ENCODE measurements at places on chromosomes 4 and X.
A peak's percentile ranks its signal among the peaks of the same experiment; 100 is the strongest.

GRCh38 chr4:25865586-25865985 lies 2.8 kb upstream of the SEL1L3 start:
- no peak for DNase-seq

DNA sequence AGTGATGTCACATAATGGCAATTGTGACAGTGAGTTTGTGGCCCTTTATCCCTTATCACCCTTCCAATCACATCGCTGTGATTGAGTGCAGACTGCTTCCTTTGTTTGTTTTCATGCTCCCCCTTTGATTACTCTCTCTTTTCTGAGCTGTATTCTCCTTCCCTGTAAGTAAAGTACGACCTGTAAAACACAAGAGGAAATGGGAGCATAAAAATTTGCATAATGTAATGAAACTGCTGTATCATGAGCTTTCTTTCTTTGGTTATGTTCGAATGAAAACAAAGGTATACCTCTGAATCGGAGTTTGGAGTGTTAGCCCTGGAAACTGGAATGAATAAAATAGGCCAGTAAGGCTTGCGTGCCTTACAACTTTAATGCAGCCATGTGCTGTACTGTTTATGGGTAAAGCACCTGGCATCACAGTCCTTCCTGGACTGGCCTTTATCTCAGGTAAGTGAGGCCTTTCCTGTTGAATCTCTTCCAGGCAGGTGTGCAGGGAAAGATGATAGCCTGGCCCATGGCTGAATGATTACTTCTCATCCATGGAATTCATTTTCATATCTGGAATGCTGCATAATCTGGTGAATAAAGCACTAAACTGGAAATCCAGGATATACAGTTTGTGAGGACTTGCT lies 26.6 kb upstream of the HS3ST1 start:
- no peak for DNase-seq

- DNase-seq: peak; percentile 75
Observed at GRCh38 chr4:3346146-3346545, 53.3 kb downstream of the RGS12 start.

DNA sequence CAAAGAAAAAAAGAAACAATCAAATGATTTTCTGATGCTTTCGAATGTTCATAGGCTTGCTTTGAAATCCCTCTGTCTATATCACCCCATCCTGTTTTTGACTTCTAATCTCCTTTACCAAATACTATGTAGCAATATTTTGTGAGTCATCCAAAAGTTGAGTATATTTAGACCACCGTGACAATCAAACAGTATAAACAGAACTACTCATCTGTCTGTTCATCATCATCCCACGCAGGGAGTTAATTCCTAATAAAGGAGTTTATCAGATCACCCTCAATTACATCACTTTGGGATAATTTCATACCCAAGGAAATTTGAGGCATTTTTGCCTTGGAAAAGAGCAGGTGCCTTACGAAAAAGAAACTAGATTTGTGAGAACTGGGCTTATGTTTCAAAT lies 212.9 kb downstream of the CBR4 start:
- DNase-seq: no peak

- DNase-seq: no peak
Observed at GRCh38 chr4:159669094-159669493, 566.2 kb downstream of the RAPGEF2 start.

- no peak for DNase-seq
Observed at GRCh38 chr4:74023709-74024108, 14.8 kb downstream of the CXCL3 start.

DNA sequence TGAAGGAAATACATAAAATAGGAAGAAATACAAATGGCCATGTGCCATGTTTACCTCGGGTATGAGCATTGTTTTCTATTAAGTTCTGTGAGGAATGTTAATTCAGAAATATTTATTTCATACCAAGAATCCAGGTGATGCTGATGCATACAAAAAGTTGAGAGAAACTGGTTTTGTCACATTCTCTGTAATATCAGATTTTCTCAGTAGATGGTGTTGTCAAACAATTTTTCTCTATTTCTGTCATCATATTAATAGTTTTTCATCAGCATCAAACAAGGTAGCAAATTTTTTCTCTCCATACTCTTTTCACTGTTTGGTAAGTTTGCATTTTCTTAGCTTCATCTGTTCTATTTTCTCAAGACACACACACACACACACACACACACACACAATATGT lies 179.8 kb downstream of the KLHL4 start:
- no peak for DNase-seq

- peak; percentile 71 for DNase-seq
Observed at GRCh38 chrX:40644821-40645358, 2.5 kb downstream of the CXorf38 start.

DNA sequence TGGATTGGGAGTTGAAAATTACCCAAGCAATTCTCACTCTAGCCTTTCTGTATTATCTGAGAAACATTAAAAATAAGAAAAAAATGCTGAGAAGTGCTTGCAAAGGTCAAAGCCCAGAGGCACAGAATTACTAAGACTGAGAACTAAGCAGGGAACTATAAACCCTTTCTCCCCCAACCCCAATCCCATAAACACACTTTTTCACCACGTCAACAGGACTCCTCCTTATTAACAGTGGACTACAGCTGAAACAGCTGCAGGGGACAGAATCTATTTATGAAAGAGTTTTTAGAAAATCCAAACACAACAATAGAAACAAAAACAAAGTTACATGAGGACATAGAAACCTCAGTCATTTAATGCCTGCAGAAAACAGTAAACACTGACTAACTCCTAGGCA lies 984.1 kb downstream of the TRAM1L1 start:
- DNase-seq: no peak

DNA sequence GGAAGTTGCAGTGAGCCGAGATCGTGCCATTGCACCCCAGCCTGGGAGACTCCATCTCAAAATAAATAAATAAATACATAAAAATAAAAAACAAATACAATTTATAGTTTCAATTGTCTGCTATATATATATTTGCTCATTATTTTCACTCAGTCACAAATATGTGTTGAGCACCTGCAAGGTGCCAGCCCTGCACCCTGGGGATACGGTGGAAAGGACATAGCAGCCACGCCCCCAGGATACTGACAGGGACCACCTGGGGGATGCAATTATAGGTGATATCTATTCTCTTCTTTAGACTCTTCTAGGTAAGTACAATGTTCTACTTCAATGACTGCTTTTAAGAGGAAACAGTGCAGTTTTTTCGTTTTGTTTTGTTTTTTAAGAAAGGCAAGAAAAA lies 85.0 kb downstream of the JAKMIP1 start:
- DNase-seq: no peak

GRCh38 chr4:66906314-66906713 lies 639.0 kb downstream of the CENPC start:
- no peak for DNase-seq

- DNase-seq: no peak
Observed at GRCh38 chr4:73668782-73669201, 48.6 kb upstream of the RASSF6 start.

DNA sequence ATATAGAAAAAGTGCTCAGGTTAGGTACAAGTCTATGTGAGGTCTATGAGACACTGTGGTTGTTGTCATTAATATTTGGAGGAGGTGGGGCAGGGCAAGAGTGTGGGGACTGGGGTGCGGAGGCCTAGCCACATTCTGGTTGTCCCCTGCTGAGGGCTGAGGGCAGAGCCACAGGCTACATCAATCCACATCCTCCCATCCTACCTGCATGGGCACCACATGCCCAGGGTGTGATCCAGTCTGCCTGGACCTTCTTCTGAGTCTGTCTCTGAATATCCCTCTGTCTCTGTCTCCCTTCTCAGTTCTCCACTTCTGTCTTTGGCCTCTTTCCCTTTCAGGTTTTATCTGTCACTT lies 1.2 kb upstream of the GATA1 start:
- no peak for DNase-seq

GRCh38 chr4:88788895-88789294 lies 91.3 kb upstream of the NAP1L5 start:
- DNase-seq: no peak

- no peak for DNase-seq
Observed at GRCh38 chr4:34193451-34194154, 2050.7 kb downstream of the ARAP2 start.

- DNase-seq: no peak
Observed at GRCh38 chr4:37197899-37198298, 46.6 kb upstream of the NWD2 start.

- DNase-seq: no peak
Observed at GRCh38 chr4:43242606-43243005, 350.1 kb downstream of the GRXCR1 start.

DNA sequence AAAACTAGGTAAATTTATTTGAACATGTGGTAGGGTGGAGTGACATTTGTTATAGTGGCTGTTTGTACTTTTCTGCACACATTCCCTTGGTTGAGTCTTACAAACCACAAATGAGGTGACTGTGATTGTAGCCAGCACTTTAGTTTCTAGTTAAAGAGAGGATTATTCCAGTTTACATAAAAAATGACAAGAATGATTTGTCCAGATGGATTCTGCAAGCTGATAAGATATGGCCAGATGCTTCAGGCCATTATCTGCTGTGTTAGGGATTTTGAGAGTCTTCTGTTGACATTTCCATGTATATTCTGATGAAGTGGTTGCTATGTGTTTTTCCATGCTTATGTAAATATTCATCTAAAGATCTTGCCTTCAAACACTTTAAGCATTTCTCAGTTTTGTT lies 31.0 kb upstream of the PDE5A start:
- DNase-seq: no peak

DNA sequence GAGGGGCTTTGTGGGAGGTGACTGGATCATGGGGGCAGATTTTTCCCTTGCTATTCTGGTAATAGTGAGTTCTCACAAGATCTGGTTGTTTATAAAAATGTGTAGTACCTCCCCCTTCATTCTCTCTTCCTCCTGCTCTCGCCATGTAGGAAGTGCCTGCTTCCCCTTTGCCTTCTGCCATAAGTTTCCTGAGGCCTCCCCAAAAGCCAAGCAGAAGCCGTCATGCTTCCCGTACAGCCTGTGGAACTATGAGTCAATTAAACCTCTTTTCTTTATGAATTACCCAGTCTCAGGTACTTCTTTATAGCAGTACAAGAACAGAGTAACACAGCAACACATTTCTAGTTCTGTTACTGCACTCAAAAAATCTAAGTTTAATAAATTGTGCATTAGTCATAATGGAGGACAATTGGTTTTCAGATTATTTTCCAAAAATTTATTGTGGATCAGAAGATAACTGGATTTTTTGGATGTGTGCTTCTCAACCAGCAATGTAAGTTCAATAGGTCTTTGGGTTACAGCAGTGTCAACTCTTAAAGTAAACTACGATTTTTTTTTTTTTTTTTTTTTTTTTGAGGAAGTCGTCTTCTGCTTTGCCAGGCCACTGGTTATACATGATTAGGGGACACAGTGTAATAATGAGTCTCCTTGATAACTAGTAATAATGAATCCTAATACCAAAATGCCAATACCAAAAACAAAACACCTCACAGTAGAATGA lies 69.9 kb downstream of the CHIC2 start:
- DNase-seq: no peak

DNA sequence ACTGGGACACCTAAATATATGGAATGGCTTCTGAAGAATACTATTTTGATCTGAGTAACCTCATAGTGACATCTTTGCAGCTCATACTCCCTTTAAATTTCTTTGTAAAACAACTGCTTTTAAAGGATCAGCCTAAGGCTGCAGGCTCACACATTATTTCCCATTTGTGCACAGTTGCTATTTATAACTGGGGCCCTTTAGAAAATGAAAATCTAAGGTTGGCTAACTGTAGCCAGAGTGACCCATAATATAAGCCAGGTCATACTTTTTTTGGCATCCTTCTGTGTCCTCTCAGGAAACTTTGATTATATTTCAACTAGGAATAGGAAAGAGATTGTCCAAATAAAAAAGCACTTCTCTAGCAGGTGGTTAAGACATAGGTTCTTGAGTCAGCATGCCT lies 123.6 kb upstream of the RASGEF1B start:
- no peak for DNase-seq

- DNase-seq: no peak
Observed at GRCh38 chr4:2306773-2307410, 45.0 kb upstream of the MXD4 start.

DNA sequence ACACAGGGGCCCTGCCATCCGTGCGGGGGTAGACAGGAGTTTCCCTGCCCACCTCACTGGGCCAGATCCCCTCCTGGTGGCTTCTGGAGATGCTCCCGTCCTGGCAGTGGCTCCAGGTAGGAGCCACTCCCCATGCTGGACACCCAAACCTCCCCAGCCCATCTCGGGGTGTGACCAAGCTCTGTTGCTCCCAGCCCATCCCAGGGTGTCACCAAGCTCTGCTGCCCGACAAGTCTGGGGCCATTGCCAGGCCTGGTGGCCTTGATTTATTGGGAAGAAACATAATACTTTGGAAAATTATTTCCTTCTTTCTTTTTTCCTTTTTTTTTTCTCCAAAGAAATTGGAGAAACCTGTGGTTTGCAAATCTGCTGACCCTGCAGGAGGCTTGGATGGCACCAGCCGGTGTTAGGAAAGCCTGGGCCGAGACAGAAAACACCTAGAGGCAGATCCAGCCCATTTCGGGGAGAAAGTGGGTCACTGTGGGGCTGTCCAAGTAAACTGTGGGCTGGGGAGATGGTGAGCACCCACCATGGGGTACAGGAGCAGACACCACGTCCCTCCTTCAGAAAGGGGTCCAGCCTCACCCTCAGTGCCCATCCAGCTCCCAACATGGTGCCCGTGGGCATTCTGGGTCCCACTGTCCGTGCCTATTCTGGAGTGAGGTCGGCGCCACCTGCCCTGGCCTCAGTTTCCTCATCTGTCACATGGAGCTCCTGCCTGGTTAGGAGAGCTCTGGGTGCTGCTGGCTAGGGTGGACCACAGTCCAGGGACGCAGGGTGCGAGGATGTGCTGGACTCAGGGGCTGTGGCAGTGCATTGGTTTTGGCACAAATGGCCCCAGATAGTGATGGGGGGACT lies 59.4 kb upstream of the ADRA2C start:
- no peak for DNase-seq

- DNase-seq: no peak
Observed at GRCh38 chrX:71872542-71873458, 37.8 kb upstream of the NHSL2 start.

DNA sequence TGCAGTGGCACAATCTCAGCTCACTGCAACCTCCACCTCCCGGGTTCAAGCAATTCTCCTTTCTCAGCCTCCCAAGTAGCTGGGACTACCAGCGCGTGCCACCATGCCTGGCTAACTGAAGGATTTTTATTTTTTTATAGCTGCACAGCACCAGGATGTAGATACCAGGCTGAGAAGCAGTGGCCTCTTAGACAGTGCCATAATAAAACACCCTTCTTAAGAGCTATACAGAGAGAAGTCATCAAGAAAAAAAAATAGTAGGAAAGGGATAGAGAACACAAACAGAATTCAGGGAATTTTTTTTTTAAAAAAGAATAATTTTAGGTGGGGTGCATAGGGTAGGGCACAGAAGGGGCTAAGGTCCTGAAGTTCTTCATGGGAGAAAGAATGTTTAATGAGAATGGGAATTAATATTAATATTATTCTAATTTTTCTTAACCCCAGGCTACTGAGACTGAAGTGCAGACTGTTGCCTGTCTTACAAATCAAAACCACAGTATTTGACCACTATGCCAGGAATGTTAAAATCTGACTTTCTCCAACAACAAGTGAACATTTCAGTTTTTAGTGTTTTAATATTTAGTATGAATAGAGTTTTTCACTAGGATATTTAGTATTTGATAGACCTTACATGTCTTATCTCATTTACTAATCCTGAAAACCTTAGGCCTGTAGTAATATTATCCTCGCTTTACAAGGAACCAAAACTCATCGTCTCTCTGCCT lies 146.7 kb downstream of the KCNIP4 start:
- DNase-seq: no peak

GRCh38 chr4:54941994-54942552 lies 183.3 kb downstream of the KDR start:
- peak; percentile 29 for DNase-seq

Data from activated CD4-positive, alpha-beta T cell treated with anti-CD3 and anti-CD28 coated beads, Interleukin-2, Interleukin-6, amounts not matched to agents 100 ng/mL and 50 ng/mL, durations not matched to agents 16 hours and 8 hours (primary cell).